ENCODE measurements at places on chromosomes 2 and 18. TPM values are rescaled to one million over a fixed set of nuclear protein-coding genes. Genes with fewer than 3 reads are reported as not detected.

The UGT1A3 gene
- not detected for total RNA-seq

DNA sequence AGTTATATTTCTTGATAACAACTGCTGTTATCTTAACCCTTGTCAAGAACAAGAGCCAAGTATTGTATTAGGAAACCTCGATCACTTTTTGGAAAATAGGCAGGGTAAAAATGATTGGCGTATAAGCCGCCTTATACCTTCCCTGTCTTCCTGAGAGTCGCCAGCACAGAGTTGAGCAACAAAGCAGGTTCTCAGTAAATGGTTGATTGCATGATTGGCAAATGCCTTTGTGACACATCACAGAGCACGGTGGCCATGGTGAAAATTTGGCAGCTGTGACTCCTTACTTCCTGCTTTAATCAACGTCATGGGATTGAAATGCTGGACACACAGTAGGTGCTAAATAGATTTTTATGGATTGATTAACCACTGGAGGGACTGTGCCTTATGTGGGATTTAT is 3.9 kb upstream of the KLHL29 start:
- H3K27me3 ChIP-seq, result peaks cover 51% of the 10 kb centered on the region
- no peak overlapping the region for H3K27ac ChIP-seq
- no peak for DNase-seq
- H3K4me1 ChIP-seq, result peaks cover 4% of the 10 kb centered on the region

The RBM44 gene
- 0.81 TPM for total RNA-seq

The CKAP2L gene
- 10.3 TPM for total RNA-seq
